Activated T-helper 1 cell treated with anti-CD3 and anti-CD28 coated beads, Interleukin-2, amount 50 U/mL, for 16 hours (primary cell): ENCODE measurements at places on chromosomes 3 and 15.

- no peak for DNase-seq
Observed at GRCh38 chr15:32792436-32792835, 74.6 kb downstream of the GREM1 start.

DNA sequence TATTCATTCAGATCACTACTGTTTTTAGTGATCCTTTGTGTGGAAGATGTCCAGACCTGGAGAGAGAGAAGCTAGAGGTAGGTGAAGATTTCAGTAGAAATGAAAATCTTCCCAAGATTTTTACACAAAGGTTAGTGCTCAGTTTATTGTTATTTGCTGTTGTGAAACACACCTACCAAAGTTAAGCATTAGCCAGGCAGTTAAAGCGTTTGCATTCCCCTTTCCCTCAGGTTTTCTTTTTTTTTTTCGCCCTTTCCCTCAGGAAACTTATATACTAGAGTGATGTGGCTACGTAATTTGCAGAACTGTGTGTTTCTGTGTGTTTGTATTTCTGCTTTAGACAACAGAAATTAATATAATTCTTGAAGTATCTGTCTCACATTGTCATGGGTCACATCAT is 34.5 kb downstream of the USP3 start:
- DNase-seq, result no peak

- no peak for DNase-seq
Observed at GRCh38 chr3:115651087-115651486, 27.8 kb downstream of the GAP43 start.

GRCh38 chr3:15535732-15536131 is 14.2 kb upstream of the COLQ start:
- DNase-seq, result no peak

GRCh38 chr3:113758389-113759024 is 11.7 kb downstream of the ATP6V1A start:
- DNase-seq, result no peak

GRCh38 chr15:73753250-73754130 is at the start of gene INSYN1:
INSYN1 (minus strand) TSS chr15:73753351; CDS start chr15:73751130, 2,221 bp downstream.
- DNase-seq, result no peak

- no peak for DNase-seq
Observed at GRCh38 chr3:8952130-8952529, 11.1 kb downstream of the RAD18 start.

DNA sequence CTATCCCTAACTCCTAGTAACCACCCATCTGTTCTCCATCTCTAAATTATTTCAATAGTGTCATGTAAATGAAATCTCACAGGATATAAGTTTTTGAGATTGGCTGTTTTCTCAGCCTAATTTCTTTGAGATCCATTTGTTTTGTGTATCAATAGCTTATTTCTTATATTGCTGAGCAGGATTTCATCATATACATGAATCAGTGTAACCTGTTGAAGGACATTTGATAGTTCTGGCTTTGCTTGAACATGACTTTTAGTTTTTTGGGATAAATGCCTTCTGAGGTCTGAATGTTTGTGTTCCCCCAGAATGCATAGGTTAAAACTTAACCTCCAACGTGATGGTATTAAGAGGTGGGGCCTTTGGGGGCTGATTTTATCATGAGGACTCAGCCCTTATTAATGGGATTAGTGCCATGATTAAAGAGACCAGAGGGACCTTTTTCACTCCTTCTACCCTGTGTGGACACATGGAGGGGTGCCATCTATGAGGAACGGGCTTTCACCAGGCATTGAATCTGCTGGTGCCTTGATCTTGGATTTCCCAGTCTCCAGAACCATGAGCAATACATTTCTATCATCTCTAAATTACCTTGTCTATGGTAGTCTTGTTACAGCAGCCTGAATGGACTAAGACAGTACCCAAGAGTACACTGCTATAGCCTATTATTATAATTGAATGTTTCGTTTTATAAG is 118.3 kb downstream of the FNDC3B start:
- no peak for DNase-seq

DNA sequence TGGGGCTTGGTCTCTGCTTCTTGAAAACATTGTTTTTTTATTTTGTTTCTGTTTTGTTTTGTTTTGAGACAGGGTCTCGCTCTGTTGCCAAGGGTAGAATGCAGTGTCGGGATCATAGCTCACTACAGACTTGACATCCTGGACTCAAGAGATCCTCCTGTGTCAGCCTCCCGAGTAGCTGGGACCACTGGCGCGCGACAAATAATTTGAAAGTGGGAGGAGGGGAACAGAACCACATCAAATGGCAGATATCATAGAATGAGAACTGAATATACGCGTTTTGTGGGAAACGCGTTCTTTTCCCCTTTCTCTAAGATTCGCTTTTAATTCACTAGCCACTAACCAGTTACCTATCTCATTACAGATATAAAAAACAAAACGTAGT is 641 bp upstream of the VPS13C start:
- no peak for DNase-seq
